ENCODE measurements at places on chromosomes 5 and 9.

DNA sequence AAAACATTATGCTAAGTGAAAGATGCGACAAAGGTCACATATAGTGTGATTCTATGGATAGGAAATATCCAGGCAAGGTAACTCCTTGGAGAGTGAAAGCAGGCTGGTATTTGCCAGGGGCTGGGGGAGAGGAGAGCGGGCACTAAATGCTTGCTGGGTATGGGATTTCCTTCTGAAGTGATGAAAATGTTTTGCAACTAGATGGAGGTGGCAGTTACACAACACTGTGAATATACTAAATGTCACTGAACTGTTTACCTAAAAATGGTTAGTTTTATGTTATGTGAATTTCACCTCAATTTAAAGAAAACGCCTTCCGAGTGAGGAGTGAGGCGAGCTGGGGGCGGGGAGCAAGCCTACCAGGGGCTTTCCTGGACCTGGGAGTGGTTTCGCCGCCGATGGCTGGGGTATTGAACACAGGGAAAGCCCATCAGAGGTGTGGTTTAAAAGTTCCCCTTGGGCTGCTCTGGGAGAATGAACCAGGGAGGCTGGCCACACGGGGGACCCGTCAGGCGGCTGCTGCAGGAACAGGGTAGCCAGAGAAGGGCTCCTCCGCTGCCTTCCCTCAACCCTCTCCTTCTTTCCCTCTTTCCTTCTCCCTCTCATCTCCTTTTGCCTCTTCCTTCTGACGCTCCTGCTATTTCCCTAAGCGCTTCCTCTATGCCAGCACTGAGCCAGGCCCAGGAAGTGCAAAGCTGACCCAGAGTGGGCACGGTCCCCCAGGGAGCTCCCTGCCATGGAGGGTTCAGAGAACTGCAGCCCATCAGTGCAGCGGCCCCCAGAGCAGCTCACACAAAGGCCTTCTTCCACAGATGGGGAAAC, 4.9 kb downstream of the AKNA start:
- no peak for DNase-seq
- H3K36me3 ChIP-seq, result peaks cover 18% of the 10 kb centered on the region
- no peaks in the 10 kb centered on the region for H3K27me3 ChIP-seq

DNA sequence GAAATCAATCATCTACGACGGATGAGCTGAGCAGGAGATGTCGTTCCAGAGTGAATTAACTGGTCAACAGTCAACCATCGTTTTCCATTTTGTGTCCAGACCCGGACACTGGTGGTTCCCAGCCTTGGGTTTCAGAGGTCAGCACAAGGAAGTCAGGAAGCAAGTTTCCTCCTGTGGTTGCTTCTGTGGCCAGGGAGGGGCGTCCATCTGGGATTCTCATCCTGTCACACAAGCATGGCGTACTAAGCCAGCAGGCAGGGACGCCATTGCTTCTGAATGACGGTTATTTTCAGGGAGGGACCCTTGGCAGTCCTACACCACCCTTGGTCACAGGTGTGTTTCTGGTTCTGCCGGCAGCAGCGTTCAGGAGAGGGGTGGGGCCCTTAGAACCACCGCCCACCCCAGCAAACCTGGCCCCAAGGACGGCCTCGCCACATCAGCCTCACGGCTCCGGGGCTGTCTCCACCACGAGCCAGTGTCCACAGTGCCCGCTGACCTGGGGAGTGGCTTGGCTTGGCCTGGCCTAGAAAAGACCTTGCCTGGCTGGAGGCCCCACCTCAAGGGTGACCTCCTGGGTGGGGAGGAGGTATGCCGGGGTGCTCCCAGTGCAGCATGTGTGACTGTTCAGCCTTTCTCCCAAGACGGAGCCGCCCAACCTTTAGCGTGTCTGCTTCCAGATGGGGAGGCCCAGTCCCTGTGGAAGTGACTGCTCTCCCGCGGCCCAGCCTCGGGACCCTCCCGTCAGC, 25.2 kb downstream of the NDUFS6 start:
- H3K4me1 ChIP-seq, result no peaks in the 10 kb centered on the region
- H3K36me3 ChIP-seq, result no peaks in the 10 kb centered on the region

DNA sequence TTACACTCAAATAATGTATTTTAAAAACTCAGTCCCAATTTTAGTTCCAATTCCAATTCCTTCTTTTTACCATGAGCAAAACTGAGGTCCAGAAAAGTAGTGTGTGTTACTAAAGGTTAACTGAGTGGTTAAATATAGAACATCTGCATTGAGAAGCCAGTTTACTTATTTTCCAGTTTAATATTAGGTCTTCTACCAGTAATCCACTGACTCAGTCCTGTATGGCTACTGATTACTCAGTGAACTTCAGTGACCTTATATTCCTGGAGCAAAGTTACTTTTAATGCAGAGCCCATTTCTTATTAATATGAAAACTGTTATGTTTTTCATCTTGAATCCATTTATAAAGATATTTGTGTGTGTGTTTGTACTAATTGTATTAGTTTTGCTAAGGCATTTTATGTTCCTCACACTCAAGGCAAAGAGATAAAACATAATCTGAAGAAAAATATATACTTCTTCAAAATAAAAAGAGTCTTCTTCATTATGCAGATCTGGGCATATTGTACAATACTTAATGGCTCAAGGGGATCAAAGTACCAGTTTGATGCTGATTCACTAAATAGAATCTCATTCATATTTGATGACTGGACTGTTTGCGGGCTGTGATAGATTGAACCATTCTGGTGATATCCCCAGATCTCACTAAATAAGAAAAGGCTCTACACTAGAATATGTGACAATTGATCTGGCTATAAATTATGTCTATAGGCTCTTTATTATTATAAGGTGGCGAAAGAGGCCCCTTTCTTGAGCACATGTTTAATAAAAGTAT, 60.8 kb downstream of the DMXL1 start:
- H3K4me1 ChIP-seq, result no peaks in the 10 kb centered on the region
- H3K4me3 ChIP-seq, result no peak overlapping the region
- no peak for DNase-seq
- H3K27ac ChIP-seq, result no peak overlapping the region

- no peaks in the 10 kb centered on the region for H3K4me1 ChIP-seq
- DNase-seq, result no peak
- no peak overlapping the region for H3K27ac ChIP-seq
- H3K36me3 ChIP-seq, result no peaks in the 10 kb centered on the region
- no peak overlapping the region for H3K4me3 ChIP-seq
- no peaks in the 10 kb centered on the region for H3K27me3 ChIP-seq
Observed at GRCh38 chr5:160685219-160685618, 166.8 kb downstream of the ATP10B start.

GRCh38 chr9:117403848-117404247, 11.0 kb downstream of the ASTN2 start:
- H3K4me3 ChIP-seq, result no peak overlapping the region
- H3K27ac ChIP-seq, result no peak overlapping the region
- no peaks in the 10 kb centered on the region for H3K4me1 ChIP-seq
- H3K36me3 ChIP-seq, result no peaks in the 10 kb centered on the region
- H3K27me3 ChIP-seq, result no peaks in the 10 kb centered on the region

DNA sequence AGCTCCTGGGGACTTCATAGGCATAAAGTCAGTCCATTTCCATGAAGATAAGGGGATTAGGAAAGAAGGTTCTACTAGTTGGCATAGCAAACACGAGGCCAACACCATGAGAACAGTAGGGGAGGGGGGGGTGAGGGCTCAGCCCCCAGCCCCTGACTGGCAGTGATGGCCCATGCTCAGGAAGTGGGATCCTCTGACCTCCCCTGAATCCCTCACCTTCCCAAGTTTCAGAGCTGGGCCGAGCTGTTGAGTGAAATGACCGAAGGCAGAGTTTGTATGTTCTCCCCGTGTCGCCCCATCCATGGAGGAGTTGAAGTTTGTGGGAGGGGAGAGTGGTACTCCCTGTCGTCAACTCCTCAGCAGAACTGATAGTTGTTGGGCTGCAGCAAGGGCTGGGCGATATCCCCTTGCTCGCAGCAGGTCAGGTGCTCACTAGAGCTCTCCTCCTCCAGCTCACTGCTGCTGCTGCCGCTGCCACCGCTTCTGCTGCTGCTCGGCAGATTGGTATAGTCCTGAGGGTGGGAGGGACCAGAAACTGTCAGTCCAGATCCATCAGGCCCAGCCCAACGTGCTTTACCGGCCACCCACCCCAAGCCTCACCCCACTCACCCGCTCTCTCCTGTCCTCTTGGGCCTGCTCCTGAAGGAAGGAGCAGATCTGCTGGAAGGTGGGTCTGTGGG, 32.5 kb downstream of the CSF1R start:
- H3K27me3 ChIP-seq, result no peaks in the 10 kb centered on the region
- H3K4me3 ChIP-seq, result no peak overlapping the region
- DNase-seq, result no peak
- no peaks in the 10 kb centered on the region for H3K4me1 ChIP-seq
- H3K27ac ChIP-seq, result no peak overlapping the region

DNA sequence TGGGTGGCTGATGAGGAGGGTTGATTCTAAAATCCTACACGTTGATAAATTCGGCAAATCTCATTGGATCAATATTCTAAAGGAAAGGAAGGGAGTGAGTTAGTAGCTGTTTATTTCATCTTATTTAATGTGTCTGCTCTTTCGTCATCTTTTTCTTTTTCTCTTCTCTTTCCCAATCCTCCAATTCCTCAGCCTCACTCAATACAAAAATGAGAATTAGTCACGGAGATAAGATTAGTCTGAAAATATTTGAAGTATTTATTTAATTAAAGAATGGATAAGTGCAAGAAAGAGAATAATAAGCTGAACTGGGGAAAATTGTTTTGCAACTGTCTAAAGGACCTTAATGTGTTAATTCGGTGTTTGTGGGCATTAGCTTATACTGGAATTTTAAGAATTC, 1095.1 kb downstream of the DTWD2 start:
- H3K27me3 ChIP-seq, result no peaks in the 10 kb centered on the region
- H3K27ac ChIP-seq, result no peak overlapping the region
- no peaks in the 10 kb centered on the region for H3K4me1 ChIP-seq
- DNase-seq, result no peak
- no peak overlapping the region for H3K4me3 ChIP-seq

DNA sequence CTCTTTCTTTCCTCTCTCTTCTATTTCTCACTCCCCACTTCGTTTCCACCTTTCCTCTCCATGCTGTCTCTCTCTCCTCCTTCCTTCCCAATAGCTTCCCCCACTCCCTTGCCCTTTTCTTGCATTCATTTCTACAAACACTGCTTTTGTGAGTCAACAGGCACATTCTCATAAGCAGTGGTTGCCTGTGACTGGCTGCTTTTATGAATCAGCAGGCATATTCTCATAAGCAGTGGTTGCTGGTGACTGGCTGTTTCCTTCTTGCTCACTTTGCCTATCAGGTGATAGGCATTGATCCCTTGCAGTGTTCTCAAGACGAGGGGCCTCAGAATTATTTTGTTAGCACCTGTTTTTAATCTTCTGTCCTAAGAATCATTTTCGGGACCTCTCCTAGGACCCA, 116.1 kb upstream of the ACTBL2 start:
- H3K27me3 ChIP-seq, result no peaks in the 10 kb centered on the region
- no peak overlapping the region for H3K4me3 ChIP-seq
- no peaks in the 10 kb centered on the region for H3K4me1 ChIP-seq
- H3K36me3 ChIP-seq, result no peaks in the 10 kb centered on the region
- no peak for DNase-seq

DNA sequence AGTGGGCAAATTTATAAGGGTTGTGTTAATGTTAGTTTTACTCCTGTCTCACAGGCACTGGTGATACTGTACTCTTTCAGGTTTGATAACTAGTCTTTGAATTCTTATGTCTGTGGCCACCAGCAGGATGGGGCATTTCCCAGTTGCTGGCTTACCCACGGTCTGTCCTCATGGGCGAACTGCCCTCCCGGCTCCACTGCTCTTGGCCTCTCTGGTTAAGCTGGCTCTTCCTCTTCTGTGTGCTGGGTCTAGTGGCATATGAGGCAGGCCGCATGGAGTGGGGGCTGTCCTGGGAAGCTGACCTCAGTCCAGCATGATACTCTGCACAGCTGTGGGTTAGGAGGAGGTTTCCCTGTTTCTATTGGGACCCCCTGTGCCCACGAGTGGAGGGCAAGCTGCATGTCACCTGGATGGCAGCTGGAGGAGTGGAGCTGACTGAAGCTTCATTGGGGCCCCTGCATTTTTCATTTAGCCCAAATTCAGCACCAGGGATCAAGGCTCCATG, 19.5 kb downstream of the PHF2 start:
- no peaks in the 10 kb centered on the region for H3K36me3 ChIP-seq
- no peak overlapping the region for H3K4me3 ChIP-seq
- H3K27ac ChIP-seq, result no peak overlapping the region
- no peaks in the 10 kb centered on the region for H3K27me3 ChIP-seq

GRCh38 chr9:78029551-78030295, 1.9 kb downstream of the GNAQ start:
- H3K27me3 ChIP-seq, result no peaks in the 10 kb centered on the region
- no peaks in the 10 kb centered on the region for H3K36me3 ChIP-seq
- peak overlapping the region; percentile 72 for H3K27ac ChIP-seq
- H3K4me3 ChIP-seq, result peak overlapping the region; percentile 58
- H3K4me1 ChIP-seq, result peaks cover 27% of the 10 kb centered on the region

DNA sequence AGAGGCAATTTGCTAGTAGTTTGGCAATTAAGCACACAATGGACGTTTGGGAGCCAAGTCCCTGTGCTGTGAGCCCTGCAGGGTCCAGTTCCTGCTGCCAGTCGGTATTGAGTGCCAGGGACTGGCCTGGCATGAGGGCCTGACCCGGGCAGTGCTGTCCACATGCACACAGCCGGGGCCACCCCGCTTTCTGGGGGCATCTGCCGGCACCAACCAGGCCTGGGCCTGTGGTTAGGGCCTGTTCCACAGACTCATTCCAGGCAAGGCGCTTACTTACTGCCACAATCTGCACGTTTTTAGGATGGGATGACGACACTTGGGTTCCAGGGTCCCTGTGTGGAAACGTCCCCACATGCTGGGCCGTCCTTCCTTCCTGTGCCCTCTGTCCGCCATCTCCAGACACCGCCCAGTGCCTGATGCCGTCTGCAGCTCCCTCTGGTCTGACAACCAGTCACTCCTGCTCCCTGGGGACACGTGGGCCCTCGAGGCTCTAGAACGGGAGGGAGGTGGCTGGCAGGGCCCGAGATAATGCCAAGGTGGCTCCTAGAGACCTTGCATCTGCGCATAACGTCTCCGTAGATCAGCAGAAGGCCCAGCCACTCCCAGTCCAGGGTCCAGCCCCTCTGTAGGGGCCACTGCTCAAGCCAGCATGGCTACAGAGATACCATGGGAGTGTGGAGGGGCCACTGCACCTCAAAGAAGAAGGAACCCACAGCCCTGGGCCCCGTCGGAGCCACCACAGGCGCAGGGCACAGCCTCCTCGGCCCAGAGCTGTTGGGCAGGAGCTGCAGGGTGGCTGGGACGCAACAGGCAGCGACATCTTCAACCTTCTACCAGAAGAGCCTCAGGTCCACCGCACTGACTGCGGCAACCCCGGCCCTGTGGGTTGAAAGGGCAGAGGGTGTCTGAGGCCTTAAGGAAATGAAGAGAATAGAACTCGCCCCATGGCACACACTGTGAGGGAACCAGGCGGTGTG, 24.7 kb downstream of the SLC9A3 start:
- no peaks in the 10 kb centered on the region for H3K36me3 ChIP-seq
- H3K27ac ChIP-seq, result no peak overlapping the region
- no peak for DNase-seq
- no peak overlapping the region for H3K4me3 ChIP-seq
- H3K4me1 ChIP-seq, result no peaks in the 10 kb centered on the region

GRCh38 chr9:87515588-87516221, 18.0 kb downstream of the DAPK1 start:
- H3K4me1 ChIP-seq, result no peaks in the 10 kb centered on the region
- H3K36me3 ChIP-seq, result no peaks in the 10 kb centered on the region
- no peaks in the 10 kb centered on the region for H3K27me3 ChIP-seq
- DNase-seq, result no peak
- no peak overlapping the region for H3K27ac ChIP-seq

GRCh38 chr5:7793895-7794294, 57.0 kb downstream of the CFAP90 start:
- DNase-seq, result no peak
- H3K27me3 ChIP-seq, result no peaks in the 10 kb centered on the region
- H3K27ac ChIP-seq, result no peak overlapping the region
- no peak overlapping the region for H3K4me3 ChIP-seq
- no peaks in the 10 kb centered on the region for H3K36me3 ChIP-seq

Data from naive thymus-derived CD4-positive, alpha-beta T cell (primary cell).